ENCODE measurements at places on chromosomes 5 and 9.

DNA sequence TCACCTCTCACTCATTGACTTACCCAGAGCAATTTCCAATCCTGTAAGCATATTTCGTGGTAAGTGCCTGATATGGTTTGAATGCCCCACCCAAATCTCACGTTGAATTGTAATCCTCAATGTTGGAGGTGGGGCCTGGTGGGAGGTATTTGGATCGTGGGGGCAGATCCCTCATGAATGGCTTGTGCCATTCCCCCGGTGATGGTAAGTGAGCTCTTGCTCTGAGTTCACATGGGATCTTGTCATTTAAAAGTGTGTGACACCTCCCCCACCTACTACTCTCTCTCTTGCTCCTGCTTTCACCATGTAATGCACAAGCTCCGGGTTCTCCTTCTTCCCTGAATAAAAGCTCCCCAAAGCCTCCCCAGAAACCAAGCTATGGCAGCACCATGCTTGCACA, 1165.5 kb downstream of the CDH12 start:
- DNase-seq: no peak

GRCh38 chr5:180624587-180624986, 24.8 kb downstream of the FLT4 start:
- DNase-seq: no peak

DNA sequence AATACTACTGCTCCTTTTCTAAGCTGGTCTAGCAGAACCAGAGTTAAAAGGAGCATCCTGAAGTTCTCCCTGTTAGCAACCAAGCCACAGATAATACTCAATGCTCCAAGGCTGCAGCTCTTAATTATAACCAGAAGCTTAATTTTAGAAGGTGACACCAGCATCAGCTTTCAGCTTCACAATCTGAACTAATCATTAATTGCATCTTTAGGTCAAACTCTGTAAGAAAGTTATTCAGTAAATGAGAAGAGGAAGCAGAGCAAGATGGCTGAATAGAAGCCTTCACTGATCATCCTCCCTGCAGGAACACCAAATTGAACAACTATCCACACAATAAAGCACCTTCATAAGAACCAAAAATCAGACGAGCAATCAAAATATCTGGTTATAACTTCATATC, 38.5 kb downstream of the APBA1 start:
- no peak for DNase-seq

DNA sequence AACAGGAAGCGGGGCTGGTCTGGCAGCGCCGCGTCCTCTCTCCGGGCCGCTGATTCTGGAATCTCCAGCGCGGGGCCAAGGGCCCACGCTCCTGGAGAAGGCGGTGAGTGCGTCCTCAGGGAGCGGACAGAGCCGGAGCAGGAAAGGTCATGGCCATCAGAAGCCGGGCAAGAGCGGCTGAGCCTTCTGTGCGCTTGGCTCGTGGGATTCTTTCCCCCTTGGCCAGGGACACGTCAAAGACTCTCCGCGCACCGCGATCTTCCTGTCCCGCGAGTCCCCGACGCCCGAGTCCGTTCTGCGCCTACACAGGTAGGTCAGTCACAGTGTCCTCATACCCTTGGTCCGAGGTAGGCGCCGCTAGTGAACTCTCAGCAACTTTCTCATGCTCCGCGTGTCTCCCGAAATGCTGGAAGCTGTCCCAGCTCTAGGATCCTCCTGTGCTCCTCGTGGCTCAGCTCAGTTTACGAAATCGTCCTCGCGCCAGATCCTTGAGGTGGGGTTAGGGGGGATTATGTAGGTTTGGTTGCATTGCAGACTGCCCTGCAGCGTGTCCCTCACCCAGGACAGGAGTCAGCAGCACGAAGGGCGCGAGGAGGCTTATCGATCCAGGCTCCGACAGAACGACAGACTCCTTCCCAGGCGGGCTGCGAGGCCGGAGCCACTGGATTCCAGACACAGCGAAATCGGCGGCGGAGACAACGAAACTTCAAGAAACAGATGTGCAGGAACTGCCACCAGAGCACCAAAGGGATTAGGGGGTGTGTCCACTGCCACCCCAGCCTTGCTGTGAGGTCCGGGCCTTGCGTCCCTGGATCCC, 8.7 kb downstream of the LHX6 start:
- no peak for DNase-seq

DNA sequence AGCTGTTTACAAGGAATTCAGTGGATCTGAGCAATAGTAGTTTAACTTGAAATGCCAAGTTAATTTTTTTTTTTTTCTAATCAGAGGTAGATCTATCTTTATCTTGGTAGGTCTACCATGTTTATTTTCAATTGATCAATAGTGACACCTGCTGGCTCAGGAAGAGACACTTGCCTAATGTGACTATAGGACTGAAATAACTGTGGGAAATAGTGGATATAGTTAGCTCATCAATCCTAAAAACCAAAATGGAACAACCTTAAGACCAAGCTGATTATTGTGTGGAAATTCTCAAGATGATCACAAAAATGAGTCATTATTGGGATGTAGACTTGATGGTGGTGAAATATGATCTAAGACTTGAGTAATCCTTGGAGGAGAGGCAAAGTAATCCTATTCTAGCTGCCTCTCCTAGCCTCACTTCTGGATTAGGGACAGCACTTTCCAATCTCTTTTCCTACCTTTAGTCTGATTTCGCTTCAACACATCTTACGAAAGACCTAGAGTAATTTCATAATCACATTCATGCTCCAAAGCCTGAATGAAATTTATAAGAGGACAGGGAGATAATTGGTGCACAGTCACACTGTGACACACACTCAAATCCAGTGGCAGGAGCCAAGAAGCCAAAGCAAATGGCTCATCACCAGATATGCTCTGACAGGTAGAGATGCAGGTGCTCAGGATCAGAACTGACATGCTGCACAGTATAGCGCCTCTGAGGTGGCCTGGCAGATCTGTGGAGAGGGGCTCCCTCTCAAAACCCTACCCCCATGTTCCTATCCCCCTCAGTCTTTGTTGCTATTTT, 156.3 kb downstream of the HMHB1 start:
- DNase-seq: no peak

DNA sequence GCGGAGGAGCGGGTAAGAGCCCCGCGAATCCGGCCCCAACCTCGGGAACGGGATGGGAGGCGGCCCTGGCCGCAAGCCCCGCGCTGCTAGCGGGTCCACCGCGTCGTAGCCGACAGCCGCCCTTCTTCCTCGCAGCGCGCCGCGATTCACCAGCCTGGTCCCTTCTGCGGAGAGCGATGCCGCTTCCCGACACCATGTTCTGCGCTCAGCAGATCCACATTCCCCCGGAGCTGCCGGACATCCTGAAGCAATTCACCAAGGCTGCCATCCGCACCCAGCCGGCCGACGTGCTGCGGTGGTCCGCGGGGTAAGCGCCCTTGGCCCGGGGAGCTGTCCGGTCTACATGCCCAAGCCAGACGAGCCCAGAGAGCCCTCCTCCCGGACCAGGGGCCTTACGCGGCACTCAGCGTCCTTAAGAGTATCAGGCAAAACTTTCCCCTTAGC, 335 bp downstream of the ROPN1L start:
- DNase-seq: no peak

DNA sequence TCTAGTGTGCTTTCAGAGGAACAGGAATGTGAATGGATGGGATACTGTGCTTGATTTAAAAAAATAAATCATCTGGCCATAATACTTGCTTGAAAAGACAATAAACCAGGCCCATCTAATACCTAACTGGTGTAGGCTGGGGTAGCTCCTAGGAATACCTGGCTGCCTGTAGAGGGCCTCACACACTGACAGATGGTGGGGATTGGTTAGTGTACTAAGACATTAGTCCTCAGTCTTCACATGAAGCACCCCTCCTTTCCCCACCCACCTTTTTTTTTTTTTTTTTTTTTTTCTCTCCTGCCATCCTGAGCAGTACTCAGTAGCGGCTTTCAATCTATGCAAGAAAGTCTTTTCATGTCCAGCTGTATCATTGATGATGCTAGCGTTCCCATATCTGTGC, 130.5 kb downstream of the ADGRV1 start:
- no peak for DNase-seq

GRCh38 chr9:68844157-68844556, 139.1 kb downstream of the PIP5K1B start:
- no peak for DNase-seq

DNA sequence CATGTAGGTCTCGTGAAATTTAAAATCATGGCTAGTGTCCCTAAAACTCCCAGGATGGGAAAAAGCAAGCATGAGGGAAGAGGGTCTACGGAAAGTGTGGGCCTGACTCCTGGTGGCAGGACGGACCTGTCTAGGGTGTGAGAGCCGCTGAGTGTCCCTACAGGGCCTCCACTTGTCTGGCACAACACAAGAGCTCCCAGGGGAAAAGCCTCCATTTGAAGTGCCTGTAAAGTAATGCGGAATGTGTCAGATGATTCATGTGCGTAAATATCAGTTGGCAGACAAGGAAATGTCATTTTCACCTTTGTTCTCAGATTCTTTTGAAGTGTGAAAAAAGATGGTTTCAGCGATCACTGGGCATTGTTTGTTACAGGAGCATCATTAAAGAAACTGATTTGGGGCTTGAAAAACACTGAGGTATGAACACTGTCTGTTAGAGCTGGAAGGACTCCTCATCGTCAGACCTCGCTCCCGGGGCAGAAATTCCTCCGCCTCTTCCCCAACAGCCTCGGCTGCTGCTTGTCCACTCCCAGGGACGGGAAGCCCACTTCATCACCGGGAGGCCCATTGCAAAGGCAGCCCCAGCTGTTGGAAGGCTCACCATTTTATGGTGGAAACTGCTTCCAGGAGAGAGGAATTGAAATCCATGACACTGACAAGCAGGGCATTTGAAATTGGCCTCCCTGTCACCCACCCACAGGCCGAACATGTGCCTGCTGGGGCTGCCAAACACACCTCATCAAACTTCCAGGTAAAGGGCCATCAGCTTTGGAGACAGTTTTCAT, 240.8 kb downstream of the FSTL4 start:
- no peak for DNase-seq

GRCh38 chr5:127425037-127425436, 92.4 kb upstream of the PRRC1 start:
- no peak for DNase-seq

DNA sequence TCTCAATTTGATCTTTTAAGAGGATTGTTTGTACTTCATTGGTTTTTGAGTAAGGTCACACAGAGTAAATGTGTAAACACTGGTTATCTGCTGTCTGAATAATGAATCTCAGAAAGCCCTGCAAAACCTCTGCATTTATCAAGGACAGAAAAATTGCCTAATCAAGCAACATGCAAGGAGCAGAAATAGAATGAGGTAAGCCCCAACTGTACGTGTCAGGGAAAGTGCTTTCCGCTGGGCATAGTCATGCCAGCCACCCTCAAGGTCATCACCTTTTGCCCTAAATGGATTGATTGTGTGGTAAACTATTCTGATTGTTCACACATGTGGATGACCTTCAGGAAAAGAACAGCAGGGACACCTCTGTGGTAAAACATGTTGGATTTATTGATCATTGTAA, 376.9 kb upstream of the KCNN2 start:
- no peak for DNase-seq

DNA sequence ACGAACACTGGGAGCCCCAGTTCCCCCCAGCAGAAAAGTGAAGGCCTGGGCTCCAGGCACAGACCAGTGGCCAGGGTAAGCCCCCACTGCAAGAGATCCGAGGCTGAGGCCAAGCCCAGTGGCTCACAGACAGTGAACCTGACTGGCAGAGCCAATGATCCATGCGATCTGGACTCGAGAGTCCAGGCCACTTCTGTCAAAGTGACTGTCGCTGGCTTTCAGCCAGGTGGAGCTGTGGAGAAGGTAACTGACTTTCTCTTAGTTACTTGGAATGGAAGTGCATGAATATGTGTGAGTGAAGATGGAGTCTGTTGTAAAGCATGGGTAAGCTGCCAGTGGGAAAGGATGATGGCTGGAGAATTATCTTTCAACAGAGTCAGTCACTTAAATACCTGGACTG, 99.7 kb downstream of the GOLPH3 start:
- no peak for DNase-seq

DNA sequence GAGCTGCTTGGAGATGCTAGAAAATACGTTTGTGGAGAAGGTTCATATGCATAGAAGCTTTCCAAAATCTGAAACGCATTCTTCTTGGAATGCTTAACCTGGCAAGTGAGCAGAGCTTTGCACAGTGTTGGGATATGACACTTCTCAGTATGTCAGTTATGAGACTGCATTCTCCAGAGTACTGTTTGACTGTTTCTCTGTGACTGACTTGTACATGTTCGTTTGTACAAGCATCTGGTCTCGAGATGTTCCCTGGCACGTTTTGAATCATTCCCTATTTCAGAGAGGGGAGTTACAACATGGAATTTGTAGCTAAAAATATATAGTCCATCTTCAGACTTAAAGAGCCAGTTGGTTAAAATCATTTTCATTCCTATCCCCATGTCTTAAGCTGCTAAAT, 272.4 kb downstream of the ARRDC3 start:
- no peak for DNase-seq

DNA sequence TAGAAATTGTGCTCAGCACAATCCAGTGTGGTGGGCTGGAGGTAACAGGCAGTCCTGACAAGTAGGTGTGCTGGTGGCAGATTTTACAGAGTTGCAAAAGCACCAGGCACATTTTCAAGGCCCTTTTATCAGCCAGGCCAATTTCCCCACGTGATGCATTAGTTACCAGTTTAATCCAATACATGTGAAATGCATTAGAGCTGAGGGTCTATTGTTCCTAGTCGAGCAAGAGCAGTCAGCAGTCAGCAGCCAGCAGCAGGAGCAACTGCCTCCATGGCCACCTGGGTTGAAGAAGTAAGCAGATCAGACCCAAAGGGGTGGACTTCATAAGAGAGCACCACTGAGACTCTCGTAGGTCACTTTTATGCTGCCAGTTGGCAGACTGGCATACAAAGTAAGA, 76.7 kb downstream of the EPB41L4A start:
- DNase-seq: no peak

DNA sequence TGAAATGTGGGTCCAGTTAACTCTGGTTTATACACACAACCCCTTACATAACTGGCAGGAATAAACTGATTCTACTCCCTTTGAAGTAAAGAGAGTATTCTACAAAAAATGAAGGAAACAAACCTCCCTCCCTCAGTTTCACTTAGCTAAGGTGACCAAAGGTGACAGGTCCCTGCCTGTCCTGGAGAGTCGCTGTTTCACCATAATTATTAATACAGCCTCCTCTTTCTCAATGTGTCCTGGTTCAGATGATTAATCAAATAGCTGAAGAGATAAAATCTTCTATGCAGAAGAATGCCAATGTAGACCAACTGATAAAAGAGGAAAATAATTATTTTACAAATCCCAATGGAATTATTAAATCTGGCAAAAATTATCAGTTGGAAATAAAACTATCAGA, 163.7 kb upstream of the GNA14 start:
- no peak for DNase-seq

DNA sequence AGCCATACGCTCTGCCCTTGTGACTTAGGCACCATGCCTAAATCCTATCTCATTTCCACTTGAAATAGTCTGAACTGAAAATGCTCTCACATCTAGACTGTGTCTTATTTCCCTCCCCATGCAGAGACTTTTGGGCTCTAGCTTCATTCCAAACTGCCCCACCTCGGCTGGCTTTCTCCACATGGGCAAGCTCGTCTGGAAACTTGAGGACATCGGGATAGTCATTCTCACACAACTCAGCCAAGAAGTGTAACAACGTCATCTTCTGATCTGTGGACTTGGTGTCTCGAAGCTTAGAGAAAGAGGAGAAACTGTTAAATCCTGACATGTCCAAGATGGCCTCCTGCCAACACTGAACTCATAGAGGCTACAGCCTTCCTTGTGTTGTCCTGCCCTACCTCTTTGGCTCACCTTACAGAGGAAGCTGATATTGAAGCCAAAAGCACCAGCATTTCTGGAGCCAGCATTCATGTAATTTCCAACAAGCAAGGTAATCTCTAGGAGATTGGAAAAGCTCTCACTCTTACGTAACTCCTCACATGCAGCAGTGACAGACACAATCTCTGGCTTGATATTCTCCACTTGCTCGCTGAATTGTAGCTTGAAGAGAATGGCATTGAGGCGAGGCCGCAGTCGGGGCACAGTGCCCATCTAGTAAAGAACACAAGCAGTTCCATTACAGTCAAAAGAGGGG, 39.6 kb downstream of the PCDHGC5 start:
- no peak for DNase-seq
